Stimulated activated CD4-positive, alpha-beta T cell treated with anti-CD3 and anti-CD28 coated beads, Interleukin-4, amount 100 ng/mL, for 1 hour (primary cell): ENCODE measurements at places on chromosomes 1 and 21.

- no peak for DNase-seq
Observed at GRCh38 chr1:230002164-230002803, 64.8 kb upstream of the GALNT2 start.

- DNase-seq: no peak
Observed at GRCh38 chr1:212463565-212464285, 31.0 kb downstream of the NENF start.

GRCh38 chr1:54350360-54350759, 55.8 kb downstream of the SSBP3 start:
- no peak for DNase-seq

DNA sequence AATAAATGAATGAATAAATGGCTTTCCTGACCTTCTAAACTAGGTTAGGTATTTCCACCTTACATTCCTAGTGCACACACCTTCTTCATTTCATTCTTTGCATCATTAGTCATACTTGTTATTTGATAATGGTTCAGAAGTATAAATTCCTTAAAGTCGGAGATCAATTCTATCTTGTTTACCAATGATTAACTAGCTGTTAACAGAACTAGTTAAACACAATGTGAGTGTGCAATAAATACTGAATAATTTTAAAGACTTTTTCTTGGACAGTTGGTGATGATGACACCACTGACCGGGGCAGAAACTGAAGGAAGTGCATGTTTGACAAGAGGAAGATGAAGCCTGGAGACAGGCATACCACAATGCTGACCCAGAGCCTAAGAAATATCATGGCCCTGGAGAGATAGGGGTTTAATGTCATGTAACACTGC, 207.1 kb upstream of the DEPDC1 start:
- DNase-seq: no peak

DNA sequence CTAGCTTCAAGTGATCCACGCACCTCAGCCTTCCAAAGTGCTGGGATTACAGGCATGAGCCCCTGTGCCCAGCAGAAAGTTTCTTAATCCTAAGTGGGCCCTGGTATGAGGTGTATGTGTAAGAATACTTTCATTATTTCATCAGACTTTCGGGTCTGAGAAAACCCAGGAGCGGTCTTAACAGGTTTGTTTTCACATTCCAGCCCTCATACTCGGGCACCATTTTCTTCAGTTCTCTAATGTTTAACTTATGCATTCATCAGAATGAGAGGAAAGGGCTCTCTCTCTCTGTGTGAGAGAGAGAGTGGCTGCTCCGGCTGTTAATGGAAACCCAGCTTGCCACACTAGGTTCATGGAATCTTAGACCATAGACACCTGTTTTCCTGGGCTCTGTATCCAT, 4.2 kb upstream of the PADI1 start:
- no peak for DNase-seq
